HCEC 1CT (cell line): ENCODE measurements at places on chromosomes 1 and 21.

GRCh38 chr1:5944154-5944842, 47.9 kb downstream of the NPHP4 start:
- no peak for DNase-seq

DNA sequence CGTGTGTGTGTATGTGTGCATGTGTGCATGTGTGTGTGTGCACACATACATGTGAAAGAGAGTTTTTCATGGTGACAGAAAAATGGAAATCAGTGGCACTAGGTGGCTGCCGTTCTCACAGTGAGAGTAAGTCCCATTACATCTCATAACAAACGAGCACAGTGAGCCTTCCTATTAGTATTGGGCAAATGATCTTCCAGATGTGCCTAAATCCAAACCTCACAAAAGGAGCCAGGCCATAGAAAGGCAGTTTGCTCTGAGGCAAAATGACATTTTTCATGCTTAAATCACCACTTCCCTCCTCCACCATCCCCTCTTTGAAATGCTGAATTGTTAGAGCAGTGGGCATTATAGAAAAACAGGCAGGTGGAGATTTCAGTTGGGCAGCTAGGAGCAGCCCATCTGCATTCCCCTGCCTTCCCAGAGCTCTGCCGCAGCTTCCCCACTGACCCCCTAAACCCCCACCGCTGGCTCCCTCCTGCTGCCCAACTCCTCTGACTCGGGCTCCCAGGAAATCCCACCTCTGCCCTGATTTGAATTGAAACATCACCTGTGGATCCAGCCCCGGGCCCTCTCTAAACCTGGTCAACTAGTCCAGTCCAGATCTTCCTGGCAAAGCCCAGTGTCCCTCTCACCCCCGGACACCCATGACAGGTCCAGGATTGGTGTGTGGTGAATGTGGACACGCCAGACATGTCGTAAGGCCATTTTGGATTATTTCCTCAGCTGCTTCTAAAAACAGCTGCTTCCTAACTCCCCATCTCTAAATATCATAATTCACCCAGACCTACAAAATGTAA, 190.5 kb downstream of the SEC16B start:
- no peak for DNase-seq

GRCh38 chr1:37602750-37603694, 7.3 kb upstream of the GNL2 start:
- DNase-seq, result peak; percentile 30

DNA sequence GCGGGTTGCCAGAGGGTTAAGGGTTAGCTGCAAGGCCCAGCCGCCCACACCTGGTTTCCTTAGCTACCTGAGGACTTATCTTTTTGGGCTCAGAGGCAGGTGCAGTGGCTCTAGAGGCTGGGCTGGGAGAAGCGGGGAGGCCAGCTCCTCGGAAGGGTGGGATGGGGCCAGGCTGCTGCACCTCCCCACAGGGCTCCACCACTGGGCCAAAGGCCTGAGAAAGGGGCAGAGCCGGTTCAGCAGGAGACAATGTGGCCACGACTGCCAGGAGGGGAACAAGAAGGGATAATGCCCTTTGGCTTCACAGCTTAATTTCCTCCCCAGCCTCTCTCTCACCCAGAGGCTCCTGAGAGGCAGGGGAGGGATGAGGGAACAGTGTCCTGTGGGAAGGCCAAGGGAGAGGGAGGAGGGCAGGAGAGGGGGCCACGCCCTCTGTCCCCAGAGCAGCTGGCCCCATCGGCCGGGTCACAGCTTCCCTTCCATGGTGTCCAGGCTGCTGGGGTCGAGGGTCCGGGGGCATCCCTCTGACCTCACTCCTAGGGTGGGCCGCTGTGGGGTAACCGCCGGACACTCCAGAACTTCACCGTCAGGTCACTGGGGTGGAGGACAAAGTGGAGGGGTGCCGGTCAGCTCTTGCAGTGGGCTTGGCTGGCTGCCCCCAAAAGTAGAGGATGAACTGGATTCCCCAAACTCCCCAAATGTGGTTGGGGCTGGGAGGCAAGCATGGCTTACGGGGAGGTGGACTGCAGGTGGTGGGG, 50.4 kb downstream of the KIF21B start:
- DNase-seq, result no peak

GRCh38 chr1:202439308-202439707, 90.8 kb downstream of the PPP1R12B start:
- DNase-seq, result no peak

GRCh38 chr1:33221385-33221758, 34.9 kb upstream of the ZNF362 start:
- peak; percentile 43 for DNase-seq

GRCh38 chr21:43201491-43201890, 32.7 kb downstream of the CRYAA start:
- no peak for DNase-seq

- DNase-seq, result no peak
These were observed 12.1 kb downstream of the IL24 start for GRCh38 chr1:206909161-206909882.

DNA sequence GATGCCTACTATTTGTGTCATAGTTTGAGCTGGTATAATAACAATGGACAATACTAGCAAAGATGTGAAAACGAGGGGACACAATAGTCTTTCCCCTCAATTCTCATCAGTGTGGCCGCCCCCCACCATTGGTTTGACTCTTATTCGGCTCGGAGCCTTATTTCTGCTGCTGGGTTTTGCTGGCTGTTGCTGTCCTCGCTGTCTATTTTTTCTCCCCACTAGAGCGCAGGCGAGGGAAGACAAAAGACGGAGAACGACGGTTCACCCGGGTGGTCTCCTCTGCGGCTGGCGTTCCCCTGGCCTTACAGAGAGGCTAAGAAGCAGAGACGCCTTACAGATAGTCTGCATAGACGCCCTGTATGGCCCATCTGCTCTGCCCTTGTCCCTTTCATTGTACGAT, 19.4 kb downstream of the CLIC6 start:
- no peak for DNase-seq

DNA sequence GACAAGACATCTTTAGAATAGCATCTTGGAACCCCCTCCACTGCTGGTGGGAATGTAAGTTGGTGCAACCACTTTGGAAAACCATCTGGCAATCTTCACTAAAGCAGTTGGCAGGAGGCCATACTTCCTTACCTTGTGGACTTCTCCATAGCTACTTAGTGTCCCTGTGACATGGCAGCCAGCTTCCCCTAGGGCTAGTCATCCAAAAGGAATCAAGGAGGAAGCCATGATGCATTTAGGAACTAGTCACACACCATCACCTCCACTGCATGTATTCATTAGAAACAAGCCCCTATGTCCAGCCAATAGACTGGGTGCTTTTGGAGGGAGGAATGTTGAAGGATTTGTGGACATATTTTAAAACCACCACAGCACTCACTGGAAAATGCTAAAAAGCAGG, 19.9 kb downstream of the MX2 start:
- no peak for DNase-seq

DNA sequence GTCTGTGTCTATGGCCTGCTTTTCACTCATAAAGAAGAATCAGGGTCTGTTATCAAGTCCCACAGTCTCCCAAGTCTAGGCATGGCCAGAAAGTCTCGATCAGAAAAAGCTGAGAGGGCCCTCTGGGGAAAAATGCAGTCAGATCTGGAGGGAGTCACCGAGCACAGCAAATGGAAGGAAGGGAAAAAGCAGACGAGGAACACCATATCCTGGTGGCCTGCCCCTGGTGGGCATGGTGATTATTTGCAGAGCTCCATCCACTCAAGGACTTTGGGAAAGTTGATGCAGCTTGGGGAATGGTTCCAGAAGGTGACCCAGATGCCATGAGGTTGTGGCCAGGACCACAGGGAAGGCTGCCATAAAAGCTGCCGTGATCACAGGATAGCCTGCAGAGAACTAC, 189.1 kb downstream of the CLIC6 start:
- DNase-seq, result no peak

- DNase-seq, result no peak
These were observed 155.4 kb downstream of the URB2 start for GRCh38 chr1:229781453-229781852.

DNA sequence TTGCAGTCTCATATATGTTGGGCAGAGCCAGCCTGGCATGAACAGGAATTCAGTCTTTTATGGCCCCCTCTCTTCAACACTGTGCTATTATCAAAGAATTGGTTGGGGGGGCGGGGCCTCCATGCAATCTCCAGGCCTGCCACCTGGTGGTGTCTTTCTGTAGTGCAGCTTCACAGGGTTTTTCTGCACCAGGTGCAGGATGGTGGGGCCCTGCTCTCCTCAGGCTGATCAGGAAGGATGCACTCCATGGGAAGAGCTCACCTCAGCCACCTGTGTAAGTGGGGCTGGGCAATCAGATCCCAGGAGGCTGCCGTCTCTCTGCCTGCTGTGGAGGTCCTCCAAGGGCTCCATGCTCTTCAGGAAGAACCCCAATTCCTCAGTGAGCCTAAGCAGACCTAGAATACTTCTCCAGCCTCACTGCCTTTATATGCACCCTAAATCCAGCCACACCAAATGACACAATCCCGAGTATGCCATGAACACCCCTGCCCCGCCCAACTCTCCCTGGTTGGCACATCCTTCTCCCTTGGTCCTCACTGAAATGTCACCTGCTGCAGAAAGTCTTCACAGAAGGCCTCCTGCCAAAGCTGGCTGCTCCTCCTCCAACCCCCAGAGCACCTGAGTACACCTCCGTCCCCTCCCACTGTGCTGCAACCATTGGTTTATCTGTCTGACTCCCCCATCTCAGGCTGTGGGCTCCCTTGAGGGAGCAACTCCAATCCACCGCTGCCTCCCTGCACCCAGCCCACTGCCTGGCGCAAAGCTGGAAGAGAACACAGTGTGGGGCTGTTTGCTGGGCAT, 16.5 kb downstream of the STK40 start:
- DNase-seq, result peak; percentile 47

DNA sequence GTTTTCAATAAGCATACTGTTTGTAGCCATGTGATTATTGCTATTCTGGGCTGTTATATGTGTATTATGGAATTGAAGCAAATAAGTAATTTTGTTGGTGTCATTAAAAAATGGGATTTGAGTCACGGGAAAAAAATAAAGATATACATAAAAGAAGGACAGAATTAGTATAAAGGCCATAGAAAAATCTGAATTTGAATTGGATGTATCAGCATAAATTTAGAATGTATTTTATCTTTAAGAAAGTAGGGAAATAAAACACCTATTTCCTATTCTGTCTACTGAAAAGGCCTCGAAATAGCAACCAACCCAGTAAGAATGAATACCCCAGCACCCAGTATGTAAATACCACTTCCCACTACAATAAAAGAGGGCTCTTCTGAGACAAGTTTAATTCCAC, 185.9 kb downstream of the SLC45A1 start:
- DNase-seq, result no peak

DNA sequence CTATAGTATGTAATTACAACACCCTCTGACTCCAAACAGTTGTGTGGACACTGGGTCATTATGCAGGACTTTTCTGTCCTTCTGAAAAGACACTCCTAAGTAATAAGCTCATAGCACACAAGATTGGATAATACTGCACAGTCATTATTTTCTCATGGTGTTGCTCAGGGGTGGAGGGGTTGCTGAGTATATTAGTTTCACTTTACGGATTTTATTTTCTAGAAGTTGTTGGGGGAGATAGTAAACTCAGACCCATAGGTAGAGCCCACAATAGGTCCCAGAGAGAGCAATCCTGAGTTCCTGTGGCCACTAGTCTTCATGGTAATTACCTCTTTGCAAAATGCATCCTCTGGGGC, 53.4 kb downstream of the DUSP10 start:
- DNase-seq, result no peak

DNA sequence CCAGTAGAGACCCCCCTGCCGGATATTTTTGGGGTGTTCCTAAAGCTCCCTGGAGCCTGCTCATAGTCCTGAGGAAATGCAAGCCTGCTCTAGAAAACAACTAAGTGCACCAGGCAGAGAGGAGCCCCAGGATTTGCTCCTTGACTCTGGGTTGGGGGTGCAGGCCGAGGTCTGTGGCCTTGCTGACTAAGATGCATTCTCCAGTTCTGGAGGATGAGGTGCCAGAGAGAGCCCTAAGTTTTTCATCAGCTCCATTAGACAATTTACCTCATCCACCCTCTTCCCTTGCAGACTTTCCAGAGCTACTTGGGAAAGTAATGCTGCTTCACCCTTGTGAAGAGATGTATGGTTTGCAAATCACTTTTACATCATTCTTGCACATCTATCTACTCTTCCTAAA, 9.1 kb downstream of the TUFT1 start:
- DNase-seq, result peak; percentile 29

GRCh38 chr1:119870917-119871596, 25.3 kb downstream of the ADAM30 start:
- DNase-seq, result peak; percentile 66

GRCh38 chr1:110060034-110060661, 10.3 kb downstream of the ALX3 start:
- peak; percentile 22 for DNase-seq
